ENCODE measurements at places on chromosomes 7 and 10.

GRCh38 chr7:133778472-133778871 is 348.7 kb upstream of the LRGUK start:
- DNase-seq = no peak

GRCh38 chr7:117283371-117283770 is 39.5 kb downstream of the WNT2 start:
- DNase-seq = no peak

GRCh38 chr10:86472061-86472460 is 49.5 kb downstream of the WAPL start:
- no peak for DNase-seq

DNA sequence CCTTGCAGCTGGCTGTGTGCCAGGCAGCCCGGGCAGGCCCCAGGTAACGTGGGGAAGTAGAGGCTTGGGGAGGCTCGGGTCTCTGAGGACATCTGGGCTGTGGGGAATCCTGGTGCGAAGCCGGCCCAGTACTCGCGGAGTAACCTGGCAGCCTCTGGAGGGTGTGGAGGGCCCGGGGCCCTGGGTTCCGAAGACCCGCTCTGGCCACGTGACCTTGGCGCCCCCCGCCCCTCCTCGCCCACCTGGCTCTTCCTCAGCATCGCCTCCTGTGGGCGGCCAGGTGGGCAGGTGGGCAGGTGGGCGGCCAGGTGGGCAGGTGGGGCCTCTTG is 143.1 kb downstream of the WDR37 start:
- no peak for DNase-seq

GRCh38 chr10:112244197-112244596 is 39.0 kb upstream of the TECTB start:
- no peak for DNase-seq

GRCh38 chr7:138825049-138825721 is 27.2 kb upstream of the ATP6V0A4 start:
- DNase-seq = no peak

GRCh38 chr7:17532861-17533404 is 234.5 kb downstream of the AHR start:
- no peak for DNase-seq

DNA sequence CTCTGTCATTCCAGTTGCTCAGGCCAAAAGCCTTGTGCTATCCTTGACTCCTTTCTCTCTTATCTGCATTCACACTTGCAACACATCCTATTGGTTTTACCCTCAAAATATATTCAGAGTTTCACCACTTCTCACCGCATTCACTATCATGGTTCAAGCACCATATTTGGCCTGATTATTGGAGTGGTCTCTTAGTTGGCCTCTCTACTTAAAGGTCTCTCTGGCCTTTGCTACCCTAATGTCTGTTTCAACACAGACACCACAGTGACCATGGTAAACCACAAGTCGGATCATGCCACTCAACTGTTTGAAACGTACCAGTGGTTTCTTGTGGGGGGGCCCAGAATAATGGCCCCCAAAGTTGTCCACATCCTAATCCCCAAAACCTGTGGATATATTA is 15.2 kb upstream of the PDZD8 start:
- no peak for DNase-seq

GRCh38 chr7:40194745-40195144 is 59.9 kb downstream of the SUGCT start:
- DNase-seq = no peak

DNA sequence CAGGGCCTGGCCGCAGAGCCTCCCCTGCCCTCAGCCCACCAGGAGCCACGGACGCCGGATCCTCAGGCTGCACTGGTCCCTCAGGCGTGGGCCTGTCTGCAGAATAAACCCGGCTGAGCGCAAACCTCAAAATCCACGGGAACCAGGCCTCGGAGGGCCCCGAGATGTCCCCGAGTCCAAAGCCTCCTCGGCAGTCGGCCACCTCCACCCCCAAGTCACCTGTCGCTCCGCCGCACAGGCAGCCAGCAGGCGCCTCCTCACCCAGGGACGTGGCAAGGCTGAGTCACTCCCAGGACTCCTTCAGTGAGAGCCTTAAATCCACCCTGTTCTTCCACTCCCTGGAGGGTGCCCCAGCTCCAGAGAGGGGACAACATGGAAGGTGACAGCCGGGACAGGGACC is 33.2 kb downstream of the STK32C start:
- no peak for DNase-seq

GRCh38 chr10:78913219-78914059 is 155.3 kb upstream of the ZMIZ1 start:
- DNase-seq = no peak

Data from left renal cortex interstitium (tissue), 4 donors.